ENCODE measurements at places on chromosomes 11 and 22.

- no peak for DNase-seq
Observed at GRCh38 chr11:82823647-82824619, 76.3 kb downstream of the PRCP start.

DNA sequence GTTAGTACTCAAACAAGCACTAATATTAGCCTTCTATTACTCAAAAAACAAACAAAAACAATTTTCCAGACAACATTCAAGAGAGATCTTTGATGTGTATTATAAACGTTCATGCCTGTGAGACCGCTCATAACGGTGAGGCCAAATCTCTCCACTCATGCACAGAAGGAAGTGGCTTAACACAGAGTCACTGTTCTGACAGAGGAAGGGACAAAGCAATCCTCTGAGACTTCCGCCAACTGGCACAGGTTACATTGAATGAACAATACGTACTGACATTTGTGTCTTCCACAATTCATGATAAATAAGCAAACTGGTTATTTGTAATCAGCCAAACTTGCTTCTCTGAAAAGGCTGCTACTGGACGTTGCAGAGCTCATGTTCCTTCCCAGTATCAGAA lies 30.5 kb downstream of the CHKA start:
- no peak for DNase-seq

GRCh38 chr11:28815110-28815509 lies 706.9 kb downstream of the METTL15 start:
- DNase-seq, result no peak

DNA sequence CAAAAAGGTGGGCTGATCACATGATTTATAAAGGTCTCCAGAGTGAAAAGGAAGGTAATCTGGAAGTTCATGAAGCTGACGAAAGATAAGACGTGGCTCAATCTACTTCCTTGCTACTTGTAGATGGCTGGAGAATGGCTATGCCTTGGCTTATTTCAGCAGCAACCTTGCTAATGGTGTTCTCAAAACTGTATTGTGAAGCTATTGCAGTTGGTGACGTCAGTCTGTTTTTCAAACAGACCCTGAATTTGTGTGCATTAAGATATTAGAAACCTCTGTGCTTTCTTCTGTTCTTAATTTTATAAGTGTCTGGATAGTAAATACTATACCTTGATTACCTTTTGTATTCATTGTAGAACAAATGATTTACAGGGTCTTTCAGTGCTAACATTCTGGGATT lies 58.3 kb upstream of the C11orf87 start:
- no peak for DNase-seq

- DNase-seq, result no peak
Observed at GRCh38 chr11:88378422-88379066, 41.0 kb upstream of the CTSC start.

DNA sequence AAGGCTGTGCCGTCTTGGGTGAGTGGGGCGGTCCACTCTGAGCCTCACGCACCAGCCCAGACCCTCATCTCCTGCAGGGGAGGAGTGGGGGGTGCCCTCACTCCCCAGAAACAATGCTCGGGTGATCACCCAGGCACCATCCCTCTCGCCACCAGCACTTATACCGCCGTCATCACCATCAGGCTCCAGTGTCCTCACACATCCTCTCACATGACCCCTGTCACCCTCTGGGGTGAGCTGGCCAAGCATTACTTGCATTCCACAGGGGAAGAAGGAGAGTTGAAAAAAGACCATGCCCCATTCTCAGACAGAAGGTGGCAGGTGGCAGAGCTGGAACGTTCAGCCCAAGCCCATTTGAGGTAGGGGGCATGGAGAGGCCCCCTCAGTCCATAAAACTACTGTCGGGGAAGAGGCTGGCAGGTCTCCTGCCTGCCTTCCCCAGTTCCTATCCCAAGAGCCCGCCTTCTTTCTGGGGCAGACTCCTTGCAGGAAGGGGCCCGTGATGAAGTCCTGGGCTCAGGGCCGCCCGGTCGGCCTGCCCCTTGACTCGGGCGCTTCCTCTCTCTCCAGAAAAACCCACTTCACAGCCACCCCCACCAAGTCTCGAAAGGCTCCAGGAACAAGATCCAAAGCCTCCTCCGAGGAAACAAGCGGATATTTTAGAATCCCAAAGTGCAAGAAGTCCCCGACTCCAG lies 153.3 kb downstream of the DSCAML1 start:
- no peak for DNase-seq

- peak; percentile 67 for DNase-seq
Observed at GRCh38 chr11:134579724-134580609, 167.9 kb upstream of the B3GAT1 start.

GRCh38 chr11:26703411-26704191 lies 18.3 kb downstream of the SLC5A12 start:
- no peak for DNase-seq

- DNase-seq, result no peak
Observed at GRCh38 chr11:1116104-1116503, 41.4 kb downstream of the MUC2 start.

GRCh38 chr22:49535527-49536125 lies 292.0 kb downstream of the BRD1 start:
- no peak for DNase-seq

DNA sequence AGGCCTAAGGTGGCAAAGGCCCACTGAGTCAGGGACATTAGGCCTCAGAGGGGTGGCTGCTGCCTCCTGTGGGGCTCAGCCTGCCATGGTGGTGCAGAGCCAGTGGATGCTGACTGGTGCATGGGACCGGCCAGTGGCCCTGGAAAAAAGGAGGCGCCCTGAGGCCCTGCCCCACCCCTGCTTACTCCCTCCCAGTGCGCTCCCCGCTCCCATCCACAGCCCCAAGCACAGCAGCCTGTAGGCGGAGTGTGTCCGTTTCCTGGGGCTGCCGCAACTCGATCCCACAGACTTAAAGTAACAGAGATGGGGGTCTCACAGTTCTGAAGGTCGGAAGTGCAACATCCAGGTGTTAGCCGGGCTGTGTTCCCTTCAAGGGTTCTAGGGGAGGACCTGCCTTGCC lies 38.4 kb upstream of the FADD start:
- DNase-seq, result no peak

DNA sequence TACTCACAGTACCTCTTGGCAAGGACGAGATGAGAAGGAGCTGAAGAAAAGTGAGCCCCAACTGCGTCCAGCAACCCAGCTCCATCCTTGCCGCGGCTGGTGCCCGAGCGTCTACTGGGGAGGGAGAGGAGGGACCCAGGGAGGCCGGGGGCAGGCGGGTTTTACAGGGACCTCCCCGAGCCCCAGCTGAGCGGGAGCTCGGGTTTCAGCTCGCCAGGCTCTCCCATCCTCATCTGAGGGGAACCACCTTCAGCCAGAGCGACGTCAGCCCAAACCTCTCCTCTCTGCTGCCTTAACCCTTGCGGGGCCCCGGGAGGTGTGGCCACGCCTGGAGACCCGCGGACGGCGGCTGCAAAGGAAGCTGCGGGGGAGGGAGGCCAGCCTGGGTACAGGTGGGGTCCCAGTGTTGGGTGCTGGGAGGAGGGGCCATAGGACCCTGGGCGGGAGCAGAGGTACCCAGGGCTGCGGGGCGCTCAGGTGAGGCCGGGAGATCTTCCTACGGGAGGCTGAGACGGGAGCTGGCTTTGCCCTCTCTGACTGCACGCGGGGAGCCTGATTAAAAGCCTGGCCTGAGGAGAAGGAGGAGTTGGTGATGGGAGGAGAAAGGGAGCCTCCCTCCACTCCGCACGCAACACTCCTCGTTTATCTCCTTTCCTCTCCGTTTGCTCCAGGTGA lies at the start of gene PAMR1:
Gene PAMR1, minus strand, starts transcription at position 116 of the 675 bp plus-strand sequence. Its CDS starts 31 bp downstream, at position 85.
- DNase-seq, result no peak

DNA sequence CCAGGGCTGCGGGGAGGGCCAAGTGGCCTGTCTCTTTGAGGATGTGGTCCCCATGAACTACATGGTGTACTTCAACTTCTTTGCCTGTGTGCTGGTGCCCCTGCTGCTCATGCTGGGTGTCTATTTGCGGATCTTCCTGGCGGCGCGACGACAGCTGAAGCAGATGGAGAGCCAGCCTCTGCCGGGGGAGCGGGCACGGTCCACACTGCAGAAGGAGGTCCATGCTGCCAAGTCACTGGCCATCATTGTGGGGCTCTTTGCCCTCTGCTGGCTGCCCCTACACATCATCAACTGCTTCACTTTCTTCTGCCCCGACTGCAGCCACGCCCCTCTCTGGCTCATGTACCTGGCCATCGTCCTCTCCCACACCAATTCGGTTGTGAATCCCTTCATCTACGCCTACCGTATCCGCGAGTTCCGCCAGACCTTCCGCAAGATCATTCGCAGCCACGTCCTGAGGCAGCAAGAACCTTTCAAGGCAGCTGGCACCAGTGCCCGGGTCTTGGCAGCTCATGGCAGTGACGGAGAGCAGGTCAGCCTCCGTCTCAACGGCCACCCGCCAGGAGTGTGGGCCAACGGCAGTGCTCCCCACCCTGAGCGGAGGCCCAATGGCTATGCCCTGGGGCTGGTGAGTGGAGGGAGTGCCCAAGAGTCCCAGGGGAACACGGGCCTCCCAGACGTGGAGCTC lies 13.5 kb downstream of the ADORA2A start:
- peak; percentile 23 for DNase-seq

DNA sequence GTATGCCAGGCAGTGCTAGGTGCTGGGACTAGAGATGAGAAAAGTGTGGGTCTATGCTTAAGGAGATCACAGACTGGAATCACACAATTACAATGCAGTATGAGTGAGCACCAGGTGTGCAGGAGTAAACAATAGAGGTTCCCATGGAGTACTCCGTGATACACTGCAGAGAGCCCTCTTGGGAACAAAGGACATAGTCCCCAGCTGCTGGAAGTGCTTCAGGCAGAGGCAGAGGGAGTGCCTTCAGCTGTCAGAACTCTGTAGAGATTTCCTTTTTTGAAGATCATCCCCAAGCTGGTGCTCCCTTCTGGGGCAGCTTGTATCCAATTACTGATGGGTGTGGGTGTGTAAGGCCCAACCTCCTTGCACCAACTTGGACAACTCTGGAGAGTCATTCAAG lies 143.5 kb upstream of the PLET1 start:
- DNase-seq, result no peak

- DNase-seq, result peak; percentile 27
Observed at GRCh38 chr11:121132211-121132976, 31.4 kb downstream of the TECTA start.

- no peak for DNase-seq
Observed at GRCh38 chr11:119875841-119876600, 147.0 kb upstream of the NECTIN1 start.

GRCh38 chr11:35363854-35364780 lies 55.2 kb downstream of the SLC1A2 start:
- no peak for DNase-seq

GRCh38 chr22:45980761-45981160 lies 3.8 kb upstream of the WNT7B start:
- no peak for DNase-seq

- no peak for DNase-seq
Observed at GRCh38 chr11:113114705-113115027, 153.4 kb downstream of the NCAM1 start.

DNA sequence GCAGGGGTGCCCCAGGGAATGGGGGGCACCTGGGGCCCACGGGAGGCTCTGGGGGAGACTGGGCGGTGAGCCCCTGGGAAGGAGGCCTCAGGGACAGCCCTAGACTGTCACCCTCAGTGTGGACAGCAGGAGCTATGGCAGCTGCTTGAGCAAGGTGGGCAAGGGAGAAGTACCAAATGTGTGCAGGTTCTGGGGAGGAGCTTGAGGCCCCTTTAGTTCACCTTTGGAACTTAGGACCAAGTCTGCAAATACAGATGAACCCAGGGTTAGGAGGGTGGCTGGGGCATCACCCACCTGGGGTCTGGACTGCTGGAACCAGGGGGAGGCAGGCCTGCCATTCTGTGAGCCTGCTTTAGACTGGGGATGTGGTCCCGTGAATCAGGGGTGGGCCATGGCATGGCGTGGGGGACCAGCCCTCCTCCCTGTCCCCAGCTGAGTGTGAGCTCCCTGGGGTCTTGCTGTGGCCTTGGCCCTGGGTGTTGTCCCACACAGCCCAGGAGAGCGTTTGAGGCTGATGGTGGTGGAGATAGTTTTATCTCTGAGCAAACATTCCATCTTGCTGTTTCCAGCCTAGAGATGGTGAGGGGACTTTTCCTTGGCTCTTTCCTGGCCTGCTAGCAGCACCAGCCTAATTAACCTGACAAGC lies 122.3 kb downstream of the KCNQ1 start:
- DNase-seq, result no peak

GRCh38 chr11:41400819-41401382 lies 58.6 kb downstream of the LRRC4C start:
- DNase-seq, result no peak

DNA sequence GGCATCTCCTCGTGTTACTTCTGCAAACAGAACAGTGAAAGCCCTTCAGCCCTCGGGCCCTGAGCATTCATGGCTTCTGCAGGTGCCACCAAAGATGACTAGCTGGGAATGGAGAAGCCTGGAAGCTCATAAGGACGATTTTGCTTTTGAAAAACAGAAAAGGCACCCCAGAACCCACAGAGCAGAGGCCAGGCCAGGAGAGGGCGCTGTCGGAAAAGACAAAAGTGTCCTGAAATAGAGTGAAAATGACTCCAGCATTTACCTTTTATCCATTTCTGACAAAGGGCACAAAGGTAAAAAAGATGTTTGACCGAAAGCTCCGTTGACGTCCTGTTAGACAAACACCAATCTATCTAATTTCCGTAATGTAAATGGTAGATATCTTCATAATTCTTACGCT lies 37.6 kb downstream of the ZNF195 start:
- peak; percentile 65 for DNase-seq

GRCh38 chr22:45212992-45213751 lies 27.5 kb downstream of the KIAA0930 start:
- peak; percentile 59 for DNase-seq

DNA sequence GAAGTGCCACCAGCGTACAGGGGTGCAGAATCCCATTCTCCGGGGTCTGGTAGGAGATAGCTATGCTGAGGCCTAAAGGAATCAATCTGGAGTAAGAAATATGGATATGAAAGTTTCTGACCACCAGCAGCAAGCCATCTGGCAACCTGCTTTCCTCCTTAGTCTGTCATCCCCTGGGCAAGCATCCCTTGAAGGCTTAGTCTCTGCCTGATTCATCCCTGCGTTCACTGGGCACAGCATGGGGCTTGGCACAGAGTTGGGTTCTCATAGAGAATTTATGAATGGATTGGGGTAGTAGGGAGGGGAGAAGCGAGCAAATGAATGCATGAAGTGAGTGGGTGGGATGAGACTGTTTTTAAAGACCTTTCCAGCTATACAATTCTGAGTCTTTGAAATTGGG lies 85.8 kb upstream of the NARS2 start:
- no peak for DNase-seq

- DNase-seq, result no peak
Observed at GRCh38 chr22:42766860-42767259, 46.2 kb upstream of the A4GALT start.

DNA sequence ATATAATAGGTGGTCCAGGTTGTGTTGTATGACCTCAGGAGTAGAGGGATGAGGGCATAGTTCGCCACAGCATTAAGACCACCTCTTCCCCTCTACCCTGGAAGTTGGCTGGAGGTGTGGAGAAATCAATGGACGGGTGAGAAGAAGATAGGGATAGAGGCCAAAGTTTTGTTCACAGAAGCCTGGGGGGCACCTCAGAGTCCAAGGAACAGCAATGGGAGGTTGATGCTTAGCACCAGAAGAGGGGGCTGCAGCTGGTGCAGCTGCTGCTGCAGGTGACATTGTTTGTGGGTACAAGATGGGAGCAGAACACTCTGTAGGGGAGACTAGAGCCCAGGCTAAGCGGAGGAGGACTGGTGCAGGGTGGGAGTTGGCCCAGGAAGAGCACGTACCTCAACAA lies 31.2 kb upstream of the SPON1 start:
- no peak for DNase-seq

All from SK-N-SH (cell line).